CMK (cell line): ENCODE measurements at places on chromosomes 6 and 20.

DNA sequence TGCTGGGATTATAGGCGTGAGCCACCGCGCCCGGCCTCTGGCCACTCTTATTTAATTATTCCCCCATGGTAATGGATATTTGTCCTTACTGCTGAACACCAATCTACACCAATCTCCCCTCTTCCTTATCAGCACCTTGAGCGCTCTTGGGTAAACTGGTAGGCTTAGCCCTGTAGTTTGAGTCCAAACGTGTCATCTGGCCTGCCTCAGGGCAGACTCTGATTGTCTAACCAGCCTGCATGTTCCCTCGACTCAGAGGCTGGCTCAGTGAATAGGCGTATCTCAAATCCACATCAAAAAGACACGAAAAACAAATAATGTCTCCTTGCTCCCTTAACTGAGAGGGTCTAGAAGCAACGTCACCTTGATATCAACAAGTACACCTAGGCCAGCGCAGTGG lies 260.9 kb downstream of the TFAP2C start:
- DNase-seq: no peak

DNA sequence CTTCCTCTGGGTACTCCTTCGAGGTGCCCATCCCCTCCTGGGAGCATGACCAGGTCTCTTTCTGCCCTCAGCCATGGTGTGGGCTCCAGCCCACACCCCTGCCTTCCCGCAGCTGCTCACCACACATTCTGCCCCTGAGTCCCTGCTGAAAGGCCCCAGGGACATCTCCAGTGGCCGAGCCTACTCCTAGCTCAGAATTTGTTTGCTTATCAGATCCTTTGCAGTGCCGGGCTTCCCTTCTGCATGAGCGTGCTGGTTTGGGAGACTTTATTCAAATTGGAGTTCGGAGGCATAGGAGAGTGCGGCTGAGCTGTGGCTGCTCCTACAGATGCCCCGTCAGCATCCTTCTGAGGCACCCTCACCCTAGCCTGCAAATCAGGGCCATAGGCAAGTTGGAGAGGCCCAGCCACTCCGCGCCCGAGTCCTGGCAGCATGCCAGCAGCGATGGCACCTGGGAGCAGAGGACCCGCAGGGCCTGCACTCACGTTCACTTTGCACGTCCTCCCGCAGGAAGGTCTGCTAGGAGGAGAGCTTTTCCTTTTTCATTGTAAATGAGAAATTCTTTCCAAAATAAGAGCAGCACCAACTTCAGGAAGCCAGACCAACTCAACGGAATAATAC lies 327.3 kb downstream of the QKI start:
- no peak for DNase-seq

- DNase-seq: no peak
Measured at GRCh38 chr20:64092258-64093012, 8.2 kb upstream of the LKAAEAR1 start.

DNA sequence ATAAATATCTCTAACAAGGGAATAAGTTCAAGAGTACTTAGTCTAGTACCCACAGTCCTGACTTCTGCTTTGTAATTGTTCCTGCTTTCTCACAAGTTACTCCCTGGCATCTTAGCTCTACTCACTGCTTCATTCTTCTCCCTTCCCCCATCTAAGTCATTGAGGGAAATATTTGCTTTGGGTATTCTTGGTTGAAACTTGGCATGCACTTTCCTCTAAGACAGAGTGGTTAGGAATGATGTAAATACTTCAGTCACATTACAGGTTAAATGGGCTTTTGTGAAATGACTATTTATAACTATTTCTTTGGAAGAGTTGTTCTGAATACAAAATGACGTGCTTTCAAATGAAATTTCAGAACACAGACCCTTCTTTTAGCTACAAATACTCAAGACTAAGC lies 67.7 kb upstream of the PLEKHG1 start:
- DNase-seq: no peak

GRCh38 chr6:164502833-164503232 lies 806.6 kb downstream of the C6orf118 start:
- no peak for DNase-seq
